ENCODE measurements at places on chromosomes 3 and 15.
A peak's percentile ranks its signal among the peaks of the same experiment; 100 is the strongest.

DNA sequence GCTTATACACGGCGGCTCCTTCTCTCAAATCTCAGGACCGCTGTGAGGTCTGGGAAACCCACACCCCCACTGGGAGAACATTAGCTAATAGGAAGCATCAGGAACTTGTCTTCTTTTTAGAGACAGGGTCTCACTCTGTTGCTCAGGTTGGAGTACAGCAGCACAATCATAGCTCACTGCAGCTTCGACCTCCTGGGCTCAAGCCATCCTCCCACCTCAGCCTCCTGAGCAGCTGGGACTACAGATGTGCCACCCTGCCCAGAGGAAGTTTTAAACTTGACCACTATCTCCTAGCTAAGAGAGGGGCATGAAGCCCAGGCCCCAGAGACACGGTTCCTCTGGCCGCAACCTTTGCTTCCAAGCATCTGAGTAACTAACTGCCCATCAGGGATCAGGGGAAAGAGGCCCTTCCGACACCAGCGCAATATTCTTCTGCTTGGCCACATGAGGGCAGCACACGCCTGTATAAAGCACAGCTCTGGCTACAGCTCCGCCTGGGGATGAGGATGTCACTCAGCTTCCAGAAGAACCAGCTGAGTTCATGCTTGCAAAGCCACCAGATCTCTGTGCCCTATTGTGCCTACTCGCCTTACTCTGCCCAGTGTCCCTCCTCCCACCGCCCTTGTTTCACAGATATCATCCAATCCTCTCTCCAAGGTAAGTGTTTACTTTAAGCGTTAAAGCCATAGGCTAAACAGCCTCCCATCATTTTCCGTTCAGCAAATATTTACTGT lies 57.6 kb upstream of the SLC6A11 start:
- peak; percentile 22 for DNase-seq

- DNase-seq = peak; percentile 32
These were observed 23.7 kb upstream of the TPRG1 start for GRCh38 chr3:189148081-189148507.

DNA sequence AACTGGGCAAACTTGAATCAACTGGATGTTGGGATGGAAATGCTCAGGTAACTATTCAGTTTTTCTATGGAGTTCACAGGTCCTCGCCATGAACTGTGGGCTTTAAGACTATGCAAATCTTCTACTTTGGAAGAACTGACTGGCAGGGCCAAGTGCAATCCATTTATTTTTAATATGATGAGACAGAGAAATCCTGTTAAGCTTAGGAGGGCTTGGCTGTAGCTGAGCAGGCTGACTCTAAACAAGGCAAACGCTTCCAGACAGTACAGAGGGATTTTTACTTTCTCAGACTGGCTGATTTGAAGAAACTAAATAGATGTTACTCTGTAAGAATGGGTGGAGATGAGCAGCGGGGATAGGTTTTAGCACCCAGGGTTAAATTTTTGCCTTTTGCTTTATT lies 194.2 kb upstream of the ICE2 start:
- DNase-seq = no peak

GRCh38 chr15:90871716-90872485 lies 3.5 kb downstream of the FURIN start:
- DNase-seq = no peak

DNA sequence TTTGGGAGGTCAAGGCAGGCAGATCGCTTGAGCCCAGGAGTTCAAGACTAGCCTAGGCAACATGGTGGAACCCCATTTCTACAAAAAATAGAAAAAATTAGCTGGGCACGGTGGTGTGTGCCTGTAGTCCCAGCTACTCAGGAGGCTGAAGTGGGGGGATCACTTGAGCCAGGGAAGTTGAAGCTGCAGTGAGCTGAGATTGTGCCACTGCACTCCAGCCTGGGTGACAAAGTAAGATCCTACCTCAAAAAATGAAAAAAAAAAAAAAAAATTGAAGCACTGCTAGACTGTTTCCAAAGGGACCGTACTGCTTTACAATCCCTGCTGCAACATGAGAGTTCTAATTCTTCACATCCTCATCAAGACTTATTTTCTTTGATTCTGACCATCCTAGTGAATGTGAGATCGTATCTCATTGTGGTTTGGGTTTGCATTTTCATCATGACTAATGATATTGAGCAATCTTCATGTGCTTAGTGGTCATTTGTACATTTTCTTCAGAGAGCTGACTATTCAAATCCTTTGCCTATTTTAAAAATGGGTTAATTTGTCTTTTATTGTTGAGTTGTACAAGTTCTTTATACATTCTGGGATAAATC lies 10.8 kb downstream of the CMTM8 start:
- DNase-seq = no peak

DNA sequence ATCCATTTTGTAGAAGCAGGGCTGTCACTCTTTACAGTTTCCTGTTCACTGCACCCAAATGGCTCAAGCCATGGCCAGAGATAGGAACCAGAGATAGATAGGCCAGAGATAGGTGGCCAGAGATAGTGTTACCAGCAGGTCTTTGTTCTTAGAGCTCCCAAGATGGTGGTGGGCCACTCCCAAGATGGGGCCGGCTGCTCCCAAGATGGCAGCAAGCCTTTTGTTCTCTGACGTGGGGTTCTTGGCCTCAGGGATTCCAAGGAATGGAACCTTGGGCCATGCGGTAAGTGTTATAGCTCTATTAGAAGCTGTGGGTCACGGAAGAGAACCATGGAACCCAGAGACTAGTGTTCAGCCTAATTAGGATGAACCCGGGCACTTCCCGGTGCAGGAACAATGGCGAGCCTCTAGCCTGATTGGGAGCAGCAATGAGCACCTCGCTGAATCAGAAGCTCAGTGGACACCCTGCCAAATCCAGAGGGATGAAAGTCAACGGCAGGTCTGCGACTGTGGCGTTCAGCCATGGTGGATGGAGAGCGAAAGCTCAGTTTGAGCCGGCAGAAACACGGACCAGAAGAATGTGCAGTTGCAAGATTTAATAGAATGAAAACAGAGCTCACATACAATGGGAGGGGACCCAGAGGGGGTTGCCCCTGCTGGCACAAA lies 45.0 kb upstream of the CD96 start:
- DNase-seq = no peak

GRCh38 chr15:97059281-97059680 lies 728.8 kb downstream of the NR2F2 start:
- no peak for DNase-seq

DNA sequence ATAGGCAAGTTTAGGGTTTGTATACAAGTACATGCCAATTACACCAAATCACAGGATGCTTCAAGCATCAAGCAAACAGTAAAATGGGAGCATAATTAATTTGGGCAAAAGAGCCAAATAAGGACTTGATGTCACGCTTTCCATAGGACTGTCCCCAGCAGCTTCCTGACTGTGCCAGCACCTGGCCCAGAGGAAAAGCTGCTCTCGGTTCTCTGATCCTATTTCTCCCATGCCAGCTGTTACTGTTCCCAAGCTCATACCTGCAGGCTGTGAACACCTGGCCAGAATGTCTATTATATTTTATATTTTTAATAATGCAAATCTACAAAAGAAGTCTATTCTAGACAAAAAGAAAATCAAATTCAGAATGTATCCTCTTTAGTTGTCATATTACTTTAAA lies 12.2 kb downstream of the ZXDC start:
- no peak for DNase-seq

DNA sequence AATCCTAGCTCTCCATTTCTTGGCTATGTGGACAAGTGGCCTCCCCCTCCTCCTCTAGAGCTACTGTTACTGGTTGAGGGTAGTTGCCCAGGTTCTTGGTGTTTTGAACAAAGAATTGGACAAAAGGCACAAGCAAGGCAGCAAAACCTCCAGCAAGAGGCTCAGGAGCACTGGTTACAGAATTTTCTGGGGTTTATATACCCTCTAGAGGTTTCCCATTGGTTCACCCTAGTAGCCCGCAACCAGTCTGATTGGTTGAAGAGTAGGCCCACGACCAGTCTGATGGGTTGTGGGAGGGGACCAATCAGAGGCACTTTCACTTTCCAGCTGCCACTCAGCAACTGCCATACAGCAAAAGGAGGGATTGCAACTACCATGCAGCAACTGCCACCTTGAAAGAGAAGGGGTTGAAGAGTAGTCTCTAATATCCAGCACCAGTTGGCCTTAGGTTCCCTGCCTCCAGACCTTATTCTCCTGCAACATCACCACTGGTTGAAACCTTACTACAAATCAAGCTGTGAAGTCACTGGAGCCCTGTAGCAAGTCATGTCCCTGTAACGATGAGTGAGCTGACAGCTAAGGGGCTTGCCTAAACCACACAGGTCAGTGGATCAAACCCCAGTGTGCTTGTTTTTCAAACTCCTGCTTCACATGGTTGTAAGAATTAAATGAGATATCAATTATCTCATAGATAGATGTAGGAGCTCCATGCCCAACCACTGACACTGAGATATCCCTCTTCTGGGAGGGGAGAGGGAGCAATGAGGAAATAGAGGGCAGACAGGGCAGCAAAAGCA lies 2.9 kb upstream of the C15orf39 start:
- DNase-seq = no peak

DNA sequence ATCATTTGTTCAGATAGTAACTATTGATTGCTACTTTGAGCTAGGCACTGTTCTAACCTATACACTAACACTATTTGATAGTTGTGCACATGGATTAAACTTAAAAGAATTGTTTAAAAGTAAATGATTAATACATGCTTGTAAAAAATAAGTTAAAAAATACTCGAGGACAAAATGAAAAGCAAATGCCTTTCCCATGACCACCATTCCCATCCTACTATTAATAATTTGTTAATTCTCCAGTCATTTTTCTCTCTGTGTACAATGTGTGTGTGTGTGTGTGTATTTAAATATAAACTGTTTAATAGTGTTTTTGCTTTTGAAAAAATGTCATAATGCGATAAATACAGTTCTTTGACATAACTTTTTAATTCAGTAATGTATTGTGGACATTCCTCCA lies 78.7 kb upstream of the KCNMB2 start:
- no peak for DNase-seq

DNA sequence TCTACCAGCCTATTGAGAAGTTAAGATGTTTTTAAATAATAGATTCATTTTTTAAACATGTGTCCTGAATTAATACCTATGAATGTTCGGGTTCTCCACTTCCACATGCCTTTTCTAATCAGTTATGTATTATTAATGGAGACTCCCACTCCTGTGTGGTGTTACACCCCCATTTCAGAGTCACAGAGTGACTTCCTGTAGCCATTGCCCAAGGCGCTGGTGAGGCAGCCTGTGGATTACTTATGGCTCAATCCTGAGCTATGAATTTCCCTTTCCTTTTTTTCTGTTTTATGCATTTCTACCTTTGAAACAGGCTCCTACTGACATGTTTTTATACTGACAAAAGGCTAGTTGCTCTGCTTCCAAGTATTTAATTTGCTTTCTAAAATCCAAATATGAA lies 162.3 kb downstream of the GABRG3 start:
- no peak for DNase-seq

GRCh38 chr15:90031231-90031791 lies 30.2 kb downstream of the ZNF710 start:
- no peak for DNase-seq

DNA sequence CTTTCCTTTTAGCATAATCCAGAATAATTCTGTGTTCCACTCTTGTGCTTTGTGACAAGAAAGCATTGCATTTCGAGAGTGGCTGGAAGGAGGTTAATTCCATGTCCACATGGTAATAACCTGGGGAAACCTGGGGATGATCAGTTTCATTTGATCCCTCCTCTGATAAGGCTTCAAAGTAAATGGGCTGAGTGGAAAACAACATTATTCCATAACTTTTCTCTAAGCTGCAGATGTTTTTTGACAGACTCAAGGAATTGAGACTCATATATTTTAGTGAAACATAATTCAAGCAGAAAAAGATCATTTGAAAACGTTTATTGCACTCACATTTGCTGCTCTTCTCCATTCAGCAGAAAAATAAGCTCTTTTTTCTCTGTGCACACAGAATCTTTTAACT lies 44.6 kb downstream of the ROBO2 start:
- no peak for DNase-seq

- no peak for DNase-seq
These were observed 3.7 kb upstream of the SOX2 start for GRCh38 chr3:181707980-181708379.

- no peak for DNase-seq
These were observed 172.6 kb upstream of the UMPS start for GRCh38 chr3:124557433-124558232.

DNA sequence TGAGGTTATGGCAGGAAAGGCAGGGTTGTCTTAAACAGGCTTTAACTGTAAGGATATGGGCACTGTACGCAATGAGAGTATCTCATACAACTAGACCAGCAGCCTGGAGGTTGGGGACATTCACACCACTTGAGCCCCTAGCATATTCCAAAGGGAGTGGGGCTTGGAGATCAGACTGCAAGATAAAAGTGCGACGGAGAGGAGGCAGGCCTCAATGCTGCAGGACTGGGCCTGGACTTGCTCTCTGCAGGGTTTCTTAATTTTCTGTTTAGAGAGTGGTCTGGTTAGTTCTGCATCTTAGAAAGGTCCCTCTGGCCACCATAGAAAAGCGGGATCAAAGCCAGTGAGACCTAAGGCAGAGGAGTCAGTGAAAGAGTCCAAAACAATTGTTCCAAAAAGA lies 357.7 kb upstream of the NR2F2 start:
- no peak for DNase-seq

DNA sequence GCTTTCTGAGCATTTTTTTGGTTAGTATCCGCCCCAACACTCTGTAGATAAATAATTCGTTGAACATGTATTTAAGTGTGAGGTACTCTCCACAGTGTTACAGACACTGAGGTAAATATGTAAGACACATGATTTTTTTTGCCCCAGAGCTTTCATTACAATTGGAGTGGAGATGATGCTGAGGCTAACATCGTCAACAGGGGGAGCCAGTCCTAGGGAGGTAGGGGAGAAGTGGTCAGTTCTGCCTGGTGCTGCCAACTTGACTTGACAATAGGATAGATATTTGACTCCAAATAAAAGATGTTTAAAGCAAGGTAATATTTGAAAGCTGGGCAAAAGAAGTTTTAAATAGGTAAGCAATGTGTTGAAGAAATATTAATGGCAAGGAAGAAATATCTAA lies 295.7 kb downstream of the UNC13C start:
- no peak for DNase-seq

DNA sequence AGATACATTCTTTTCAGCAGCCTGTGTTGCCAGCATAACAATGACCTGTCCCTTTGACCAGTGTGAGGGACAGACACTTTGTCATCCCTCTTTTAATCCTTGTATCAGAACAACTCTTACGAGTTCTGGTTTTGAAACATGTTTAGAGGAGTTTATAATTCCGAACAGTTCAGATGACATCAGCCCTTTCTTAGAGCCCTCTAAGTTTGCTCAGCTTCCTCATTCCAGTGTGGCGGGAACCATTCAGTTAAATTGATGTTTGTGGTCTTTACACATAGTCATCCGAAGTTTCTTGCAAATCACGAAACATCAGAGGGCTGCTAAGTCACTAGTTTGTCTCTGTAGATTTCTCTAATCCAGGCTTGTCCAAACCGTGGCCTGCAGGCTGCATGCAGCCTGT lies 102.5 kb downstream of the AKAP13 start:
- no peak for DNase-seq

DNA sequence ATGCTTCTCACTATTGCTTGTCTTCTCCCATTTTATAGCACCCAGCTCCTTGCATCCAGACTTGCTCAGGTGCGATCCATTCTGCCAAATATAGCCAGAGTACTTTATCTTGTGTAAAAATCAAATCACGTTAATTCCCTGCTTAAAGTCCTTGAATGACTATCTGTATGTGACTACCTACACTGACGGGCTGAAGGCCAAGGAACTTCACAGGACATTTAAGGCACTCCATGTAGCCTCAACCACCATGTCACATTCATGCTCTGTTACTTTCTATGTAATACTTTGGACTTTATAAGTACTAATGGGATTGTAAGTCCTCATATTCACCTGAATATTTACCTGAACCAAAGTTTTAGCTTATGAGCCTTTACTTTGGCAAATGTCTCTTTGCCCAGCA lies 489.9 kb downstream of the MECOM start:
- no peak for DNase-seq

Data from stimulated activated CD4-positive, alpha-beta T cell treated with anti-CD3 and anti-CD28 coated beads, Interleukin-1b, Interleukin-23, amount 100 ng/mL, for 24 hours (primary cell).